ENCODE measurements at places on chromosomes 7 and 10.
A peak's percentile ranks its signal among the peaks of the same experiment; 100 is the strongest.

- no peak for DNase-seq
These were observed 6.9 kb downstream of the WASL start for GRCh38 chr7:123741940-123742339.

GRCh38 chr10:48786606-48787282 is 102.1 kb downstream of the WDFY4 start:
- no peak for DNase-seq

DNA sequence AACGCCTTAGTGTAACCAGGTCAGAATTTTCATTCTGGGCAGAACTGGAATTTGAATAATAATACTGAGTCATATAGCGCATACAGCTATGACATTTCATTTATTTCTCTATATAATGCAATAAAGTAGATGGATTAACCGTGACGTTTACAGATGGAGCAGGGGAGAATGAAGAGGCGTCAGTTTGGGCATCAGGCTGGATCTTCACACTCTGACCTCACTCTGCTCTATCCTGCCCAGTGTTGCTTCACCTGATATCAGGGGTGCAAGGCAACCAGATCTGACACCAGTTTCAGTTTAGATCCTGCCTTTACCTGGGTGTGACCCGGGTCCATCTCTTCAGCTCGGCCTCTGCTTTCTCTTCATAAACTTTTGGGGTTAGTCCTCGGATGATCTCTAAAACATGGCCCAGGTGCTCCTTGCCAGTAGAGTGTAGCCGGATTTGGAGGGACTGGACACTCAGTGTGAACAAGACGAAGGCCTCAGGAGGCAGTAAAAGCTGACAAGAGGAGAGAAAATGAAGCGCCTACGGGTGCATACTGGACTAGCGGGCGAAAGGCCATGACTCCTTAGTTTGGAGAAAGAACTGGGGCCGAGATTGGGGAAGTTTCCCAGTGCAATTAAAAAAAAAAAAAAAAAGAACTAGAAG is 1.4 kb upstream of the ZYX start:
- DNase-seq: no peak

DNA sequence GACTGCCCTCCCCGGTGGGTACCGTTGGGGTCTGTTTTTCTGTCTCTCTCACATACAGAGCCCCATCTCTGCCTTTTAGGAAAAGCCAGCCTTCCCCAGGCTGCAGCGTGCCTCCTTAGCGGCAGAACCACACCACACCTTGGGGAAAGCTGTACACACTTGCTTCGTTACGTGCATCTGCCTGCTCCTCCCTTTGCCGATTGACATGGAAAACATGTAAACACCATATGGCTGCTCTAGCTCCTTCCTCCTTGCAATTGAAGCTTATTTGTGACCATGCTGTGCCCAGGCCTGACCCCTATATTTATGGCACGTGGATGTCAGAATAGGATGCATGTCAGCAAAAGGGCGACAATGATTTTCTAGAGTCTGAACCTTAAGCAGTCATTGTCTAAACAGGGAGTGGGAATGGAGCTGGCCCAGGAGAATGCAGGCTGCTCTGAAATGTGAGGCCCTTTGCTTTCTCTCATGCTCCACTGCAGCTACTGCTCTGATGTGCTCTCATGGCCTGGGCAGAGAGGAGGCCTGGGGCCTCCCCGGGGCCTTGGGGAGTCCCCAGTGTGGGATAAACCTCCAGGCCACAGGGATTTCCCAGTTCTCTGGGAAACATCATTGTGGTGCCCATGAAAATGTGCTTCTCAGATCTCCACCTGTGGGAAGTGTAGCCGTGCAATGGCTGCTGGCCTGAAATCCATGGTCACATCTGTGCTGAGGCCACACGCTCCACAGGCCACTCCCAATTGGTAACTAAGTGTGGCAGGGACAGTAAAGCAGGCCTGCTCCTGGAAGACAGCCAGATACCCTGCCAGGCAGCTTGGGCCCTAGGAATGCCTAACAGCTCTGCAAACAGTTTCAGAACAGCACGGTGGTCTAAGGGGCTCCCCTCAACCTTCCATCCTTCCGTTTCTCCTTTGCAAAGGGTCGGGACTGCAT is 18.6 kb downstream of the PDE6C start:
- DNase-seq: no peak

- DNase-seq: peak; percentile 54
These were observed 1.6 kb downstream of the SFMBT2 start for GRCh38 chr10:7409045-7409731.
